A549 treated with AZD2906 at 1 μM for 4 hours (cell line): ENCODE measurements at places on chromosomes 12 and 14. TPM values are rescaled to one million over a fixed set of nuclear protein-coding genes. Genes with fewer than 3 reads are reported as not detected.

The BCL2L14 gene
- 0.09 to 0.15 TPM in 2 of 5 replicates, not detected in the others for total RNA-seq

The RNASE1 gene
- 0.10 to 0.36 TPM (median 0.18 TPM) in 4 of 5 replicates, not detected in the other for total RNA-seq

The CAMKK2 gene
- total RNA-seq = 20.7 to 28.0 TPM (median 25.8 TPM) in 5 replicates

The RPS6KL1 gene
- total RNA-seq = 0.23 to 0.49 TPM (median 0.40 TPM) in 5 replicates

The LHX5 gene
- total RNA-seq = 0.02 to 0.07 TPM (median 0.05 TPM) in 4 of 5 replicates, not detected in the other

The RIC8B gene
- 7.9 to 9.2 TPM (median 8.0 TPM) in 5 replicates for total RNA-seq

The MYRFL gene
- 0.05 TPM in 2 of 5 replicates, not detected in the others for total RNA-seq

The EID3 gene
- 4.8 to 7.8 TPM (median 5.5 TPM) in 5 replicates for total RNA-seq

The MYH6 gene
- total RNA-seq = 0.08 to 0.17 TPM (median 0.10 TPM) in 5 replicates

The PAX9 gene
- 2.1 to 3.6 TPM (median 3.3 TPM) in 5 replicates for total RNA-seq

The RNU6-8 gene
- not detected in 5 replicates for total RNA-seq

The IRF9 gene
- total RNA-seq = 15.6 to 20.2 TPM (median 16.5 TPM) in 5 replicates

The TAS2R7 gene
- not detected in 5 replicates for total RNA-seq

The SLC25A21 gene
- total RNA-seq = 0.68 to 1.2 TPM (median 0.87 TPM) in 5 replicates

The CACNA1C gene
- 0.02 to 0.06 TPM (median 0.03 TPM) in 4 of 5 replicates, not detected in the other for total RNA-seq

The DEPDC4 gene
- total RNA-seq = 1.1 to 1.4 TPM (median 1.2 TPM) in 5 replicates

The DCAF5 gene
- total RNA-seq = 15.0 to 18.4 TPM (median 17.0 TPM) in 5 replicates

The FBXO34 gene
- total RNA-seq = 12.0 to 17.9 TPM (median 14.7 TPM) in 5 replicates

The SSPN gene
- total RNA-seq = 0.25 to 0.73 TPM (median 0.38 TPM) in 5 replicates

The MON2 gene
- 11.0 to 14.4 TPM (median 13.7 TPM) in 5 replicates for total RNA-seq

The C14orf39 gene
- total RNA-seq = not detected in 5 replicates

The VASH1 gene
- 3.3 to 4.1 TPM (median 3.5 TPM) in 5 replicates for total RNA-seq

The SPX gene
- total RNA-seq = 3.9 to 4.5 TPM (median 4.1 TPM) in 5 replicates

The RBMS2 gene
- 7.1 to 12.7 TPM (median 9.1 TPM) in 5 replicates for total RNA-seq

The APOF gene
- not detected in 5 replicates for total RNA-seq

The OR4E2 gene
- not detected in 5 replicates for total RNA-seq

The ADAM21 gene
- 0.02 to 0.03 TPM in 2 of 5 replicates, not detected in the others for total RNA-seq

The PAPOLA gene
- 73.2 to 83.8 TPM (median 81.2 TPM) in 5 replicates for total RNA-seq

The MFAP5 gene
- total RNA-seq = 0.07 to 0.28 TPM (median 0.17 TPM) in 5 replicates

The KRT85 gene
- total RNA-seq = 0.05 to 0.10 TPM in 2 of 5 replicates, not detected in the others

The STXBP6 gene
- 2.4 to 3.1 TPM (median 2.7 TPM) in 5 replicates for total RNA-seq

The MYF5 gene
- total RNA-seq = not detected in 5 replicates

The BRF1 gene
- total RNA-seq = 25.7 to 29.8 TPM (median 28.7 TPM) in 5 replicates

The PSMB5 gene
- total RNA-seq = 293 to 320 TPM (median 308 TPM) in 5 replicates

The ATXN3 gene
- total RNA-seq = 21.2 to 43.2 TPM (median 22.3 TPM) in 5 replicates

The GUCY2C gene
- total RNA-seq = 0.02 to 0.03 TPM in 2 of 5 replicates, not detected in the others

The PLEKHG7 gene
- total RNA-seq = not detected in 5 replicates

The TMEM121 gene
- total RNA-seq = 3.8 to 9.3 TPM (median 8.8 TPM) in 5 replicates

The SRRM4 gene
- total RNA-seq = not detected in 5 replicates

The WNT1 gene
- total RNA-seq = 0.09 to 0.17 TPM (median 0.13 TPM) in 5 replicates

The AICDA gene
- total RNA-seq = 0.11 to 0.26 TPM (median 0.15 TPM) in 5 replicates

The GPR84 gene
- 0.05 to 0.11 TPM (median 0.08 TPM) in 3 of 5 replicates, not detected in the others for total RNA-seq

The CELA1 gene
- not detected in 5 replicates for total RNA-seq

The RPL41 gene
- 4,788 to 5,894 TPM (median 5,599 TPM) in 5 replicates for total RNA-seq

The PLA2G1B gene
- total RNA-seq = 0.20 TPM in 1 of 5 replicates, not detected in the others

The CCDC38 gene
- 0.06 to 0.13 TPM (median 0.10 TPM) in 5 replicates for total RNA-seq

The FSCB gene
- not detected in 5 replicates for total RNA-seq

The KCNJ8 gene
- 0.22 to 0.33 TPM (median 0.24 TPM) in 5 replicates for total RNA-seq

The AQP2 gene
- not detected in 5 replicates for total RNA-seq
